ENCODE measurements at places on chromosomes 1 and 21. TPM values are rescaled to one million over a fixed set of nuclear protein-coding genes. Genes with fewer than 3 reads are reported as not detected.

Gene EDARADD
- total RNA-seq, result 3.0 TPM

Gene AQP10
- not detected for total RNA-seq

Gene EPRS1
- 98.7 TPM for total RNA-seq

Gene RPL22
- 516 TPM for total RNA-seq

Gene IQGAP3
- 43.1 TPM for total RNA-seq

Gene OR2T11
- not detected for total RNA-seq
